ENCODE measurements at places on chromosomes 5 and 9.

GRCh38 chr5:124867137-124867704, 120.8 kb upstream of the ZNF608 start:
- DNase-seq, result no peak

- no peak for DNase-seq
These were observed 51.5 kb downstream of the SHOC1 start for GRCh38 chr9:111743275-111743674.

- DNase-seq, result no peak
These were observed 15.8 kb downstream of the SH3GLB2 start for GRCh38 chr9:129012343-129012742.

DNA sequence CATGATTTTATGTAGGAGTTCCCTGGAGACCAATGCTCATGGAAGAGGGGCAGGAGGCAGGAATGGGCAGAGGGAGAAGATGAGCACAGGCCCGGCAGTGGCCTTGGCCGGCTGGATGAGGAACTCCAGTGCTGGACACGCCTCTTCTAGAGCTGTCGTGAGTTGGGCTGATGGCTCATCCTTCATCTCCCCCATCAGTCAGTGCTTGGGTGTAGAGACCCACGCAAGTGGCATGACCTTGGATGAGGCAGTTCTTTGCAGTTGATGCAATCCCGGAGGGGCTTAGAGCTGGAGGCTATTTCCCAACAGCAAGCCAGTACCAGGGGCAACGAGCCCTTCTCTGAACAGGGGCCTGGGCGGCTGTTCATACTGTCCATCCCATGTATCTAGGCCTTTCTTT, 25.5 kb upstream of the ARAP3 start:
- no peak for DNase-seq

DNA sequence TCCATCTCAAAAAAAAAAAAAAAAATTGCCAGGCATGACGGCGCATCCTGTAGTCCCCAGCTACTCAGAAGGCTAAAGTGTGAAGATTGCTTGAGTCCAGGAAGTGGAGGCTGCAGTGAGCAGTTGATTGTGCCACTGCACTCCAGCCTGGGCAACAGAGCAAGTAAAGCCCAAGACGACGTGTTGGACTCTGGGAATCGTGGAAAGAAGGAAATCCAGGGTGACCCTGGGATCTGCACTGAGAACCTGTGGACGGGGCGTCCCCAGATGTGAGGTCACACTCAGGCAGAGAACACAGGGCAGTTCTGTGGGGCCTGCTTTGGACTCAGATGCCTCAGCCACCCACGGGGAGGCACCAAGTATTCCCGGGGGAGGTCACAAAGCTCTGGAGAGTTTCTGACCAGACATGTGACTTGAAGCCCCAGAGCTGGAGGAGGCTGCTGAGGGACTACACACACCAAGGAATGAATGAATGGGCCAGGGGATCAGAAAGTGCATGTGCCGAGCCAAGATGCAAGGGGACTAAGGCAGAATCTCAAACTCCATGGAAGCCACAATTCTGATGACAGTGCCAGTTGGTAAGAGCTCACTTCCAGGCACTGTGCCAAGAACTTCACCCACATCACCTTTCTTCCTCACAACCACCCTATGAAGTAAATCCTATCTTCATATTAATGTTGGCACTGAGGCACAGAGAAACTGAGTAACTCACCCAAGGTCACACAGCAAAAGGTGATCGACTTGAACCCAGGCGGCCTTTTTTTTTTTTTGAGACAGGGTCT, 12.9 kb downstream of the DYNC2I2 start:
- DNase-seq, result no peak

- DNase-seq, result no peak
These were observed 2.8 kb downstream of the ARHGEF37 start for GRCh38 chr5:149584121-149584520.

GRCh38 chr5:151086905-151087360, 6.1 kb upstream of the TNIP1 start:
- DNase-seq, result peak; percentile 52

DNA sequence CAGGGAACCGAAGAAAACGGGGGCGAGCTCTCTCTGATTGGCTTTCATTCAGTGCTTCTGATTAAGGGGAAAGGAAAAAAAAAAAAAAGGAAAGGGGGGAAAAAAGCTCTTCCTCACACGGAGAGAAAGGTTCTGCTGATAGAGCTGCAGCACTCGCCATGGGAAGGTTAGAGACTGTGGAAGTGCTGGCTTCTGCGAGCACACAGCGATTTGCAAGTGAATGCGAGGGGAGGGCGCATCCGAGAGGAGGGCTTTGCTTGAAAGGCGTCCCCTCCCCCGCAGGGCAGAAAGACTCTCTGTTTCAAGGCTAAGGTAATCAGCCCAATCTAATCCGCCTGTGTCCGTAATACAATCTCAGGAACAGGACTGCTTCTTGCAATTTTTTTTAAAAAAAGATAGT, at the start of gene CDH10:
Gene CDH10, minus strand, starts transcription at position 218 of the 400 bp plus-strand sequence. CDS start 51,488 bp downstream, outside the sequence.
- DNase-seq, result no peak

GRCh38 chr5:62001640-62002039, 304.4 kb upstream of the KIF2A start:
- DNase-seq, result no peak

DNA sequence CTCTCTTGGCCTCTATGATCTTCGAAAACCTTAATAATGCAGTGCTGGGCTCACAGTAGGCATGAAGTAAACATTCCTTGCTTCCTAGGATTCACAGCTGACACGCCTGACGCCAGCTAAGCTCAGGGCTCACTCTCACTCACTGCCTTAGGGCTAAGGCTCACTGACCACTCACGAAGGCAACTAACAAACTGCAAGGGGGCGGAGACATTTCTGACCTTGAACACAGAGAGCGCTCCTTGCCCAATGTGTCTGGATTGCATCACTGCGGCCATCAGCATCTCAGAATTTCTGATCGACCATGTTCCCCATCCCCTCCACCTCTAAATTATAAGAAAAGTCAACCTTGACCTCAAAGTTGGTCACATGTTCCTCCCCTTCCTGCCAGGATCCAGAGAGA, 372.6 kb downstream of the EBF1 start:
- DNase-seq, result no peak

DNA sequence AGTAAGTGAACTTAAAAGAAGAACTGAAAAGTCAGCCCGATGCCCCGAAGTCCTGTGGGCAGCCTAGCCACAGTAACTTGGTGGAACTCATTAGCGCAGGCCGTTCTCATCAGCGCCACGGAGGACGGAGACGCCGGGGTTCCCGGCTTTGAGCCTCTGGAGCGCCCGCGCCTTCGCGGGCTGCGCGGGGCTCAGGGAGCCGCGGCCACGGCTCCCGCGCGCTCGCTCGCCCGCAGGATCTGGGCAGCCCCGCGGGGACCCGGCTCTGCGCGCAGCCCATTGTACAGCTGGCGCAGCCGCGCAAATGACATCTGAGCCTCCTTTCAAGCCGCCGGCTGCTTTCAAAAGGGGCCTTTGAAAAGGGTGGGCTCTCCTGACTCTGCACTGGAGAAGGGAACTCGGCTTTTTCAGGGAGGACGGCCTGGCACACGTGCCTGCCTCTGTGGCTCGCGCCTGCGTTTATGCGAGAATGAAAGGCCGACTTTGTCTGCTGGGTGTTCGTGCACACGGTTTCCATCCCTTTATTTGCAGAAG, 40.7 kb downstream of the TLR4 start:
- DNase-seq, result no peak

DNA sequence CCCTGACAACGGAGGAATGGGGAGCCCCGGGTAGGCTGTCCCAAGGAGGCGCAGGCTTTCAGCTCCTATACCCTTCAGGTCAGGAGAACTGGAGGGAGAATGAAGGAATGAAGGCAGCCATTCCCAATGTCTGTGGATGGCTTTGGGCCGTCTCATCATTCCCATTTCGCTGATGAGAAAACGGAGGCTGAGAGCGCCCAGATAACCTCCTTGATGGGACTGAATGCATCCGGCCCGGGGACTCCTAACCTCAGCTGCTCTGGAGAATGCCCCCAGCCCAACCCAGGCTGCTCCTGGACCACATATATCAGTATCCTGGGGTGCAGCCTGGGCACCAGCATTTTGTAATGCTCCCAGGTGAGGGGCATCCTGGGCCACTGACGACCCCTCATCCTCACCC, 52.6 kb upstream of the RNU6ATAC start:
- DNase-seq, result no peak

- no peak for DNase-seq
These were observed 30.7 kb downstream of the EXOC3 start for GRCh38 chr5:473551-474192.

GRCh38 chr5:35282810-35283209, 52.5 kb upstream of the PRLR start:
- DNase-seq, result no peak

DNA sequence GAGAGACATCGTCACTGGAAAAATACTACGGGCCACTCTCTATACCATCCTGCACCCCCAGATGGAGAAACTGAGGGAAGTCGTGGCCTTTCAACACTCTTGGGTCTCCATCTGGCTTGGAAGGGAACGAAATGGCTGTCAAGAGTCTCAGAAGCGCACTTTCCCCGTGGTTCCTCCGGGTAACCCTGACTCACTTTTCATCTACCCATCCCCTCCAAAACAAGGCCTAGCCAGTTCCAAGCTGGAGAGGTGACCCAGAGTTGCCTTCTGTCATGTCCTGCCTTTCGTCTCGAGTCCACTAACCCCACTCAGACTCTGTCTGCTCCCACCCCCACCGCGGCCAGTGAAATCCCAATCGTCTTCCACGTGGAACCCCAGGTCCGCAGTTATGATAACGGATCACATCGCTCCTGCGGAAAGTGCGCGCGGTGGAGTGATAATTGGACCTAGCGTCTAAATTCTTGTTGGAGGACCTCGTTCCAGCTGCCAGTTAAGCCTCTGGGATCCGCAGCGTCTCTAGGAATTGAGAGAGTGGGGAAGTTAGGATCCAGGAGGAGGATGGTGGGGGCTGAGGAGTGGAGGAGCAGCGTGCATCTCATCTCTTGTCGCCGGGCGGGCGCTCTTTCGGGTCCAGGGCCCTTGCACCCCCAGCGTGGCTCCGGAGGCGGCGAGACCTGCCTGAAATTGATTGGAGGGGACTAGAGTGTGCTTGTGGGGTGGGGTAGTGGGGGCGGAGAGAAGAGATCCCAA, 4.6 kb downstream of the CDKN2A start:
- no peak for DNase-seq

GRCh38 chr5:55438998-55439397, 95.8 kb downstream of the PLPP1 start:
- DNase-seq, result no peak

DNA sequence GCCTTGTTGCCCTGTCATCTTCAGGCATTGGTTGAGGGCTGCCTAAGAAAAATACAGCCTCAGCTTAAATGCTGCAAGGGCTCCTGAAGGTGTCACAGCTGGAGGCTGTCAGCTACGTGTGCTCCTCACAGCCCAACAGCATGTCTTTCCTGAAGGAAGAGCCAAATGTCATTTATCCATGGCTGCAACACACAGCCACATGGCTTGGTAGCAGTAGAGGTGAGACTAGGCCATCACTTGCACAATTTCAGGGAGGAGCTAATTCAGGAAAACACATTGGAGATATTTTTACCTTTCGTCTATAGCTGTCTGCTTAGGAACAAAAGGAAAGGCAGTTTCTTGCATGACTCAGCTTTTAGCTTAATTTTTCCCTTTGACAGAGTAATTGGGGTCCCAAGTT, 260.7 kb downstream of the SYK start:
- DNase-seq, result no peak

GRCh38 chr5:176553260-176554085, 4.3 kb downstream of the CDHR2 start:
- DNase-seq, result no peak

DNA sequence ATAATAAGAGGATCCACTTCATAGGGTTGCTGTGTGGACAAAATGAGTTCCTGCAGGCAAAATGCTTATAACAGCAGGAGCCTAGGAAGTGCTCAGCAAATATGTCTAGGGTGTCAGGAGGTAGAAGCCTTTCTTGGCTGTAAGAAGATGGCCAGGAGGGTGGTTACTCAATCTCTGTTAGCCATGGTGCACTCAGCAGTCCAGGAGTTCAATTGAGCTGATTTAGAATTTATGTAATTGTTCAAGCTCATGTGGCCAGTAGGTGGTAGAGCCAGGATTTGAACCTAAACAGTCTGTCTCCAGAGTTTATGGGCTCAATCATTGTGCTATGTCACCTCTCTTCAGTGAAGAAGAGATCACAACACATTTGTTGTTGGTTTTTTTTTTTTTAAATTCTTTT, 381.2 kb downstream of the KIF4B start:
- DNase-seq, result no peak

DNA sequence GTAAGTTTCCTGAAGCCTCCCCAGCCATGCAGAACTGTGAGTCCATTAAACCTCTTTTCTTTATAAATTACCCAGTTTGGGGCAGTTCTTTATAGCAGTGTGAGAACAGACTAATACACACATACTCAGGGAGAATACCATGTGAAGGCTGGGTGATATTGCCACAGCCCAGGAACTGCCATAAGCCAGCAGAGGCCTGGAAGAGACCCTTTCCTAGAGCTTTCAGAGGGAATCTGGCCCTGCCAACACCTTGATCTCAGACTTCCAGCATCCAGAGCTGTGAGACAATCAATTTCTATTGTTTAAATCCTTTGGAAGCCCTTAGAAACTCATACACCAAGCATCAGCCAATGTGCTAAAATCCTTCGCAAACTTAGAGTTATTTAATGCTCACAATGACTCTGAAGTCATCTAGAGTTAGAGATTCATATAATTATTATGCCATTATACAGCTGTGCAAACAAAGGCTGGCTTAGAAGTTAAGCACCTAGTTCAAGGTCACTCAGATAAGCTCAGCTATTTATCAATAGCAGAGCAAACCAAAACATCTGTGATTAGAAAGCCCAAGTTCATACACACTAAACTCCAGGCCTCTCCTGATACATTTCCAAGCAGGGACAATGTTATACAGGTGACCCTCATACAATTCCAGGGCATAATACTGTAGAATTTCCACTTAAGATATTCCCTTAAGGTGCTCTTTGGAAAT, 531.8 kb upstream of the DAP start:
- DNase-seq, result no peak

DNA sequence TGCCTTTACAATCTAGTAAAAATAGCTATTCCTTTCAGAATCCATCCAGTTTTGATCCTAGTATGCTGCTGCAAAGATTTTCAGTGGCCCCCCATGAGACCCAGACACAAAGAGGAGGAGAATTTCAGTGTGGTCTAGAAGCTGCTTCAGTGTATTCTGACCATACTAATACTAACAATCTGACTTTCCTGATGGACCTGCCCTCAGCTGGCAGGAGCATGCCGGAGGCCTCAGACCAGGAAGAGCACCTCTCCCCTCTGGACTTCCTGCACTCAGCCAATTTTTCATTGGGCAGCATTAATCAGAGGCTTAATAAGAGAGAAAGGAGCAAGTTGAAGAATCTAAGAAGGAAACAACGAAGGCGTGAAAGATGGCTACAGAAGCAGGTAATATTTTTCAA, 48.5 kb downstream of the RNF180 start:
- no peak for DNase-seq

GRCh38 chr9:130220352-130220751, 45.2 kb upstream of the HMCN2 start:
- no peak for DNase-seq

DNA sequence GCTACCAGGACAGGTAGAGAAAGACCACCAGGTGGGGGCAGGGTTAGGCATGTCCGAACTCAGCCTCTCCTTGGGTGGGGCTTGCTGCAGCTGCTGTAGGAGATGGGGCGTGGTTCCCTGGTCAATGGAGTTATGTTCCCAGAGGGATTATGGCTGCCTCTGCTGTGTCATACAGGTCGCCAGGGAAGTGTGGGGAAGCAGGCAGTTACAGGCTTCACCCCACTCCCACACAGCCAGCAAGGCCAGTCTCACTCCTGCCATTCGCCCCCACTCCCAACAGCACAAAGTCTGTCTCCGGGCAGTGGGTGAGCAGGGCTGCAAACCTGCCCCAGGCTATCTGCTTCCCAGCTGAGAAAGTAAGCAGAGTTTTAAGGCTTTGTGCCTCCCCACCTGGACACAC, 20.0 kb upstream of the CEP72 start:
- no peak for DNase-seq

- no peak for DNase-seq
These were observed 121.0 kb upstream of the RGS7BP start for GRCh38 chr5:64384765-64385164.

All from stimulated activated CD4-positive, alpha-beta T cell treated with anti-CD3 and anti-CD28 coated beads, Interleukin-15, amount 100 ng/mL, for 1 hour (primary cell).